ENCODE measurements at places on chromosomes 16 and 17.

DNA sequence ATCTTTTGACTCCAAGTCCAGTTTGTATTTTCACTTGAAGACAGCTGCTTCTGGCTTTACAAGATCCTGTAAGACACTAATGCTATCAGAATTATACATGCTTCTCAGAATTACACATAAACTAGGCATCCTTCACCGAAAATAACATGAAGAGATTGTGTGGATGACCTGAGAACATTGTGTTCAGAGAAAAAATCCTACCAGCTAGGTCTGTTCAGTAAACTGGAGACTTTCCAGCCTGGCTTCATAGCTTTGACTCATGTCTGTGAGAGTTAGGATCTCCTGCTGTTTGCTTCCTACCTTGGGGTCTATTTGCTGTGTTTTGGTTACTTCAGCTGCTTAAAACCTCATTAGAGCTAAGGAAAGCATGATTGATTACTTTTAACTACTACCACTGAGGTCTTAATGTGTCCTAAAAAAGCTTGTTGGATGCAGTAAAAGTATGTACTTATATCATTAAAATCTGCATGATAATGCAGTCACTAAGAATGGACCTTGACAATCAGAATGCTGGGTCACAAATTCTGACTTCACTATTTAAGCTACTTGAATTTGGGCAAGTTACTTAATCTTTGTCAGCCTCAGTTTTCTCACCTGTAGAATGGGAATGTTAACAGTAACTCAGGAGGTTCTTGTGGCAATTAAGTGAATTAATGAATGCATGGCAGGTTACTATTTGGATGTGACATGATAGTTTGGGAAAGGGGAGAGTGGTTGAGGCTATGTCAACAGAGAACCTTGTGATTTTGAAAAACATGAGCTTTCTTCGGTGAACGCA is 8.0 kb upstream of the MYH13 start:
- no peak for DNase-seq

GRCh38 chr16:1688807-1689560 is 10.9 kb downstream of the JPT2 start:
- DNase-seq = no peak

- no peak for DNase-seq
Measured at GRCh38 chr16:16145286-16145685, 78.0 kb downstream of the ABCC6 start.

DNA sequence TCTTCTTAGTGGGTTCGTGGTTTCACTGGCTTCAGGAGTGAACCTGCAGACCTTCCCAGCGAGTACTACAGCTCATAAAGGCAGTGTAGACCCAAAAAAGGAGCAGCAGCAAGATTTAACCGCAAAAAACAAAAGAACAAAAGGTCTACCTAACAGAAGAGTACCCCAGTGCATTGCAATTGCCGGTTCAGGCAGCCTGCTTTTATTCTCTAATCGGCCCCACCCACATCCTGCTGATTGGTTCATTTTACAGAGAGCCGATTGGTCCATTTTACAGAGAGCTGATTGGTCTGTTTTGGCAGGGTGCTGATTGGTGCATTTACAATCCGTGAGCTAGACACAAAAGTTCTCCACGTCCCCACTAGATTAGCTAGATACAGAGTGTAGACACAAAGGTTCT is 2.0 kb upstream of the ARRB2 start:
- DNase-seq = peak; percentile 76

DNA sequence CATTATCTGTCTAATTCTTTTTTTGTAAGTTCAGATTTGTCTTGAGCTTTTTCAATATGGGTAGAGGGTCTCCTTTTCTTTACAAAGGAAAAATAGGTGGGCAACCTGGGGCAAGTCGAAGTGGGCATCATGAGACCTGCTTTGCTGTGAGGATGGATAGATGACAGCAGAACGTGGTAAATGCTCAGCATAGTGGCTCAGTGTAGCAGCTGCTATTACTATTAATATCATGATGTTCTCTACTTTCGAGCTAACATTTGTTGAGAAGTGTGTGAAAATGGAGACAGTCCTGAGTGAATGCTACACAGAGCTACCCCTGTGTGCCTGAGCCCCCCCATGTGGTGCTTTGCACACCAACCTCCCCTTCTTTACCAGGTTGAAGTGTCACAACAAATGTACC is 39.0 kb upstream of the LGALS9 start:
- no peak for DNase-seq

- DNase-seq = peak; percentile 47
Measured at GRCh38 chr16:71421911-71422310, 19.9 kb downstream of the TLE7 start.

- no peak for DNase-seq
Measured at GRCh38 chr17:76918811-76919210, 50.6 kb downstream of the MGAT5B start.

DNA sequence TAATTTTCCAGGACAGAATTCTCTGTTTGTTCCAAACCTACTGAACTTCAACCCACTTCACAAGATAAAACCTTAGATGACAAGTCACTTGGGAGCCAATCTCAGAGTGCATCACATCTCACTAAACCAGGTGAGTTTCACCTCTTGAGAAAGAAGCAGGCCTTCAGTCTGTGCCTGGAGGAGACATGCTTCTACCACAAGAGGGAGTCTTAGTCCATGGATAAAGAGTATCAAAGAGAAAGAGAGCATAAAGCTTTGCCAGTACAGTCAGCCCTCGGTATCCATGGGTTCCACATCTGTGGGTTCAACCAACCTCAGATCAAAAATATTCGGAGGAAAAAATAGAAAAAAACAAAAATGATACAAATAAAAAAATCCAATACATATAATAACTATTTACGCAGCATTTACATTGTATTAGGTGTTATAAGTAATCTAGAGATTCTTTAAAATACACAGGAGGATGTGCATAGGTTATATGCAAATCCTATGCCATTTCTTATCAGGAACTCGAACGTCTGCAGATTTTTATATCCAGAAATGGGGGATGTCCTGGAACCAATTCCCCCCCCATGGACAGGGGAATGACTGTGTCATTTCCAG is 37.7 kb downstream of the DUSP14 start:
- DNase-seq = peak; percentile 73

DNA sequence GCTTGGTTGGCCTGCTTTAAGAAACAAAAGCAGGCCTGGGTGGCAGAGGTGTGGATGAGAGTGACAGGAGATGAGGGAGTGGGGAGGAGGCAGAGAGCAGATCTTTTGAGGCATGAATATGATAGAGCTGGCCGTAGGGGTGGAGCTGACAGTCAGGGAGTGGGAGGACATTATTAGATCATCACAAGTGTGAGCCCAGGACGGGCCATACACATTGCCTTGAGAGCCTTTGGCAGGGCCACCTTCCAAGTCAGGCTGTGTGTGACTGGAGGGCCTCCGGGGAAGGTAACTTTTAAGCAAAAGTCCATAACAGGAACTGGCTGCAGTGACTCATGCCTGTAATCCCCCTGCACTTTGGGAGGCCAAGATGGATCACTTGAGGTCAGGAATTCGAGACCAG is 26.3 kb downstream of the GINS3 start:
- DNase-seq = no peak

DNA sequence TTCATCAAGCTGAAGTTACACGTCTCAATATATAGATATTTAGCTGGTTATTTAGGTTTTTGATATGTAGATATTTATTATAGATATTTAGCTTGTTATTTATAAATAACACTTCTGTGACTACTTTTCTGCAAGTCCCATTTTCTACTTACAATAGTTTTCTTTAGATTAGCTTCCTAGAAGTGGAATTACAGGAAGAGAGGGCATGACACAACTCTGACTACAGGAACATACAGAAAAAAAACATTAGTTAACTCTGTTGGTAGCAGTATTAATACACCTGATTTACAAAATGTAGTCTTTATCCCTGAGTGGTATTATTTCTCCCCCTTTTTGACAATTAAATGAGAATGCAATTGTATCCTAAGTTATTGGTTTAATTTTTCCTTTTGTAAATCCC is 21.2 kb upstream of the CCL1 start:
- no peak for DNase-seq

DNA sequence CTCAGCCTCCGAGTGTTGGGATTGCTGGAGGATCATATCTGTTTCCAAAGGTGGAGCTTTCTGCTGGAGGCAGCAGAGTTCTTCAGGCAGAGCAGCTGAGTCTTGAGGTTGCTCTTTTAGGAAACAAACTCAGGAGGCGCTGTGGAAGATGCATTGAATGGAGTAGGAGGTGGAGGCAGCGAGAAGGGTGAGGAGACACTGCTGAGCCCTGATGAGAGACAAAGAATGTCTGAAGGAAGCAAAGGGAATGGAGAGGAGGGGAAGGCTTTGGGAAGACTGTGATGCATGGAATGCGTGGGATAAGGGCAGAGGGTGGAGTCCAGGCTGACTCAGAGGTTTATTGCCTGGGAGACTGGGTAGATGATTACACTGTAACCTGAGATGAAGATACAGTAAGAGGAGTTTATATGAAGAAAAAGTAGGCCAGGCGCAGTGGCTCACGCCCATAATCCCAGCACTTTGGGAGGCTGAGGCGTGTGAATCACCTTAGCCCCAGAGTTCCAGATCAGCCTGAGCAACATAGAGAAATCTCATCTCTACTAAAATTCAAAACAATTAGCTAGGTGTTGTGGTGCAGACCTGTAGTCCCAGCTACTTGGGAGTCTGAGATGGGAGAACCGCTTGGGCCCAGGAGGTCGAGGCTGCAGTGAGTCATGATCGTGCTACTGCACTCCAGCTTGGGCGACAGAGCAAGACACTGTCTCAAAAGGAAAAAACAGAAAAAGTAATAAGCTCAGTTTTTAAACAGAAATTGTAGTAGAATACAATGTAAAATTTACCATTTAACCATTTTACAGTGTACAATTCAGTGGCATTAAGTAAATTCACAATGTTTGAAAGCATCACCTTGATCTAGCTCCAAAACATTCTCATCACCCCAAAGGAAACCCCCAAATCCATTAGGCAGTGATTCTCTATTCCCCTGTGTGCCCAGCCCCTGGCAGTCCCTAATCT is 17.8 kb upstream of the TMEM219 start:
- peak; percentile 93 for DNase-seq

DNA sequence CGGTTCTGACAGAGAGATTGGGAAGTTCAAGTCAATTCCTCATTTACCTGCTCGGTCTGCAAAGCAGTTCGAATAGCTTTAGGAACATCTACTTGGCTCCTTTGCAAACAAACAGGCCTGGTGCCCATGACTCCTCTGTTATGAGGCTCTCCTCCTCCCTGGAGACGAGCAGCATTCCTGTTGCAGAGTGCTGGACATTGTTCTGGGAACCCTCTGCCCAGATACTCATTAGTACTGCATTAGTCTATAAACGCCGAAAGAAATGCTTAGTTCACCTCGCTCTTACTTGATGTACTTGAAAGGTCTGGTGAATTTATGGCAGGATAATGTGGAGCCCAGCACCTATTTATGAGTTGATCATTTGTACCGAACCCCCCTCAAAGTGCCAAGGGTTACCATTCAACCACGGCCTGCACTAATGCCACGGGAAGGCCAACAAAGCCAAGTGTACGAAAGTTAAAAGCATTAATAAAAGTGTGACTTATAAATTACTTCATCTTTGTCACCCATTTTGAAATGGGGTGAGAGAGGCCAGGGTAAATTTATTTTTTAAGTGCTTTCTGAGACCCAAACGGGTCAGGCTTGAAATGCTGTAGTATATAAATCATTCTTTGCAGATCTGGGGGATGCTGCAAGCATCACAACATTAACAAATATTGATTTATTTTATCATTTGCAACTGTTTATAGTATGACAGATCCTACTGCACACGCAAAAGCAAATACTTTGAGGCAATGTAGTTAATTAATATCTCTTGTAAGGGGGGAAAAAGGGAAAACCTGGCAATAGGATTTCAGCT is 478.9 kb upstream of the PSMD7 start:
- no peak for DNase-seq

GRCh38 chr17:15007147-15007553 is 258.0 kb downstream of the PMP22 start:
- no peak for DNase-seq

- DNase-seq = no peak
Measured at GRCh38 chr17:66690166-66690565, 144.8 kb upstream of the CACNG5 start.

- DNase-seq = no peak
Measured at GRCh38 chr17:71548540-71549190, 572.2 kb upstream of the SOX9 start.

- DNase-seq = no peak
Measured at GRCh38 chr17:6669479-6670212, 18.1 kb downstream of the C17orf100 start.

GRCh38 chr16:81702506-81702905 is 76.6 kb upstream of the PLCG2 start:
- DNase-seq = no peak

- no peak for DNase-seq
Measured at GRCh38 chr17:19391432-19391831, 4.4 kb upstream of the MFAP4 start.

DNA sequence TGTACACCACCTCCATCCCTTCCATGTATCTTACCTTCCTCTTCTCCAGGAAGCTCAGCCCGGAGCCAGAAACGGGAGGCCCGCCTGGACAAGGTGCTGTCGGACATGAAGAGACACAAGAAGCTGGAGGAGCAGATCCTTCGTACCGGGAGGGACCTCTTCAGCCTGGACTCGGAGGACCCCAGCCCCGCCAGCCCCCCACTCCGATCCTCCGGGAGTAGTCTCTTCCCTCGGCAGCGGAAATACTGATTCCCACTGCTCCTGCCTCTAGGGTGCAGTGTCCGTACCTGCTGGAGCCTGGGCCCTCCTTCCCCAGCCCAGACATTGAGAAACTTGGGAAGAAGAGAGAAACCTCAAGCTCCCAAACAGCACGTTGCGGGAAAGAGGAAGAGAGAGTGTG is 756 bp upstream of the MVP start:
- no peak for DNase-seq

GRCh38 chr17:8206536-8206935 is 3.8 kb downstream of the AURKB start:
- DNase-seq = no peak

GRCh38 chr17:43373356-43373755 is 25.4 kb upstream of the ARL4D start:
- DNase-seq = no peak

DNA sequence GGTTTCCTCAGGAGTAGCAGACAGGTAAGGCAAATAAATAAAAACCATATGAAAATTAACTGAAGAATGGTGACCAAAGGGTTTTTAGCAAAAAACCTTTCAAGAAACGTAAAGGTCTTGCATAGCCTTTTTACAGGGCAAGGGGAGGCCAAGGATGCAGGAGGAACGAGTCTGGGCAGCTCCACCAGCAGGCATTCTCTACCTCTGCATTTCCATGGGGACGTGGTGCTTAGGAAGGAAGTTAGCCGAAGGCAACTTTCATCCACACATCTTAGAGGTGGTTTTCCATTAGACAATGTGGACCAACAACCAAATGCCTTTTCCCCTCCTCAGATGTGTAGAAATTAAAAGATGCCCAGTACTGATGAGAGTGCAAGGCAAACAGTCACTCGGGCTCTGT is 20.7 kb downstream of the TOM1L2 start:
- DNase-seq = no peak

Measured in HAP-1 (cell line).